Lower lobe of right lung (tissue), 2 donors: ENCODE measurements at places on chromosomes 5 and 9. TPM values are rescaled to one million over a fixed set of nuclear protein-coding genes. Genes with fewer than 3 reads are reported as not detected.

DNA sequence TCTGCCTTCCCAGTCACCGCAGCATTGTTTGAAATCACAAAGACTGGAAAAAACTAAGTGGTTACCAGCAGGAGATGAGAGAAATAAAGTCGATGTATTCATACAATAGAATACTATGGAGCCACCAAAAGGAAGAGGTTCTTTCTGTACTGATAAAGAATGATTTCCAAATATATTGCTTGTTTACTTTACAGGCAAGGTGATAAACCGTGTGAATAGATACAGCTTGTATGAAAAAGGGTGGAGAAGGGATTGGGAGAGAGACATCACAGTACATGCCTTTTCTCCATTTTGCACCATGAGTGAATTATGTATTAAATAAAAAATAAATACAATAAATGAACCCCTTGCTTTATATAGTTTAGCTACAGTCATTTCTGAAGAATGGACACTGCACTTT lies 91.7 kb downstream of the RFK start:
- no peak for DNase-seq

GRCh38 chr5:89087551-89088318 lies 204.8 kb upstream of the MEF2C start:
- DNase-seq: no peak

The DMRT3 gene
- total RNA-seq: 0.24 TPM

The DRD1 gene
- 0.62 TPM for total RNA-seq

The DBH gene
- not detected for total RNA-seq

The CA9 gene
- total RNA-seq: not detected
